ENCODE measurements at places on chromosomes 11 and 22.
A peak's percentile ranks its signal among the peaks of the same experiment; 100 is the strongest.

GRCh38 chr11:85913513-85913912, 58.3 kb downstream of the CCDC83 start:
- no peak for DNase-seq

DNA sequence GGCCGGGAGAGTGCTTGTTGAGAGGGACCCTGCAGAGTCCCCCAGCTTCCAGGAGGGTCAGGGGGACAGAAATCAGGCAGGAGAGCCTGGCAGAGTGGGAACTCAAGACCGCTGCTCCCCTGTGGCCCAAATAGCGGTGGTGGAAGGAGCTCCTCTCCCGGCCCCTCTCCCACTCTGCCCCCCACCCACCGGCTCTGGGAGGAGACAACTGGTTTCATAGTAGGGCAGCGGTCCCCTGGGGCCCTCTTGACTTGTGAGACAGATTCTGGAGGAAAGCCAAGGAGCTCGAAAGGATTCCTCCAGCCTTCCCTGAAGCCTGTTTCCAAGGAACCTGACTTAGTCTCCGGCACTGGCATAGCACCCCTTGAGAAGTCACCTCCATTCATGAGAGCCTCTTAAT, 10.1 kb downstream of the PKNOX2 start:
- no peak for DNase-seq

GRCh38 chr11:76807206-76807875, 24.2 kb downstream of the TSKU start:
- peak; percentile 59 for DNase-seq

DNA sequence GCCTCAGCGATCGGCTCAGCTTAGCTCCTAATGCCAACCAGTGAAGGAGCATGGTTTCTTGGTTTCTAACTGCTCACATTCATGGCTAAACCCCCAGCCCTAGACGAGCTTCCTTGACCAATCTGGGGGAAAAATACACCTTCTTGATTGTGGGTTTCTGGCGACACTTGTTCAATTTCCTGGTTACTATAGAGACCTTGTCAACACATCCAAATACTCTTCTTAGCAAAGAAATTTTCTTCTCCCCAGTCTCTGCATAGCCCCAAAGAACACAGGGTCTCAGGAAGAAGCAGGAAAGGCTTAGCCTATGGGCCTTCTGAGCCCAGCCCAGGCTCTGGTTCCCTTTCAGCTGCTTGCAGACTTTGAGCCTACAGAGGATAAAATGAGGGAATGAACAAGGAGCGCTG, 88.5 kb upstream of the SYT13 start:
- no peak for DNase-seq

- DNase-seq: no peak
Measured at GRCh38 chr22:40116496-40117200, 61.1 kb upstream of the TNRC6B start.

DNA sequence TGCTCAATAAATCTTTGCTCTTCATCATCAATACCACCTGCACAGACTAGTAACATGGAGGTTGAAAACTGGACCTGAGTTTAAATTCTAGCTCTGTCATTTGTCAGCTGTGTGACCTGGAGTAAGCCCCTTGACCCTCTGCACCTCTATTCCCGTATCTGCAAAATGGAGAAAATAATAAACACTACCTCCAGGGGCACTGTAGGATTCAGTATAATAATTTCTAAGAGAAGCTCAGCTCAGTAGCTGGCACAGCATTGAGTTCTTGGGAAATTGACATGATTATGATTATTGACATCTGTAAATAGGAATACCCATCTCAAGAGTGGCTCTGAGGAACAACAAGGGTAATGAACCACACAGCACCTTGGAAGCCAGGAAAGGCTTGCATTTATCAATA, 78.4 kb downstream of the MN1 start:
- no peak for DNase-seq

GRCh38 chr11:43837879-43838278, 42.8 kb upstream of the ALKBH3 start:
- DNase-seq: no peak

DNA sequence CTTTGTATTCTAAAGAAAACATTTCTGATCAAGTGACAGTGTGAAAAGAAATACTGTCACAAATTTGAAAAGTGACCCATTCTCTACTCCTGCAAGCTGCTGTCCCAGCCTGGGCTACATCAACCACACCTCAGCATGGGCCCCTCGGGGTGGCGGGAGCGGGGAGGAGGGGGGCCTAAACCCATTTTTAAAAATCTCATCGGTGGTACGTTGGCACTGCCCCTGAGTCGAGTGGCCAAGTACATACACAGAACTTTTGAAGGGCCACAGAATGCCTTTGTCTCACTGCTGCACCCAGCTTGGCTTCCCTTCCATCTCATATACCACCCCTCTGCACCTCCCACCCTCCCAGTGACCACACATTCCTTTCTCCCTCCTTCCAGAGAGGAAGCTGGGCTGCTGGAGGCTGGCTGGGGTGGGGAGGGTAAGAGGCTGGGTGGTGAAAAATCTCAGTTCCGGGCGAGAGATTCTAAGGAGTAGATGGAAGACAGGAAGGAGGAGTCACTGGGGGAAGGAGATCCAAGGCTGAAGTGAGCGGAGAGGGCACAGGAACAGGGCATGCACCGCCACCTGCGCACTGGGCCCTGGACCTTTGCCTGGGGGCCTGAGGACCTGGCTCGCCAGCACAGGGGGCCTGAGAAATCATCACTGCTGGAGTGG, 21.1 kb downstream of the FXYD6 start:
- no peak for DNase-seq

GRCh38 chr11:91174734-91175133, 951.9 kb upstream of the CHORDC1 start:
- no peak for DNase-seq

GRCh38 chr11:24390762-24391161, 106.1 kb upstream of the LUZP2 start:
- DNase-seq: no peak

DNA sequence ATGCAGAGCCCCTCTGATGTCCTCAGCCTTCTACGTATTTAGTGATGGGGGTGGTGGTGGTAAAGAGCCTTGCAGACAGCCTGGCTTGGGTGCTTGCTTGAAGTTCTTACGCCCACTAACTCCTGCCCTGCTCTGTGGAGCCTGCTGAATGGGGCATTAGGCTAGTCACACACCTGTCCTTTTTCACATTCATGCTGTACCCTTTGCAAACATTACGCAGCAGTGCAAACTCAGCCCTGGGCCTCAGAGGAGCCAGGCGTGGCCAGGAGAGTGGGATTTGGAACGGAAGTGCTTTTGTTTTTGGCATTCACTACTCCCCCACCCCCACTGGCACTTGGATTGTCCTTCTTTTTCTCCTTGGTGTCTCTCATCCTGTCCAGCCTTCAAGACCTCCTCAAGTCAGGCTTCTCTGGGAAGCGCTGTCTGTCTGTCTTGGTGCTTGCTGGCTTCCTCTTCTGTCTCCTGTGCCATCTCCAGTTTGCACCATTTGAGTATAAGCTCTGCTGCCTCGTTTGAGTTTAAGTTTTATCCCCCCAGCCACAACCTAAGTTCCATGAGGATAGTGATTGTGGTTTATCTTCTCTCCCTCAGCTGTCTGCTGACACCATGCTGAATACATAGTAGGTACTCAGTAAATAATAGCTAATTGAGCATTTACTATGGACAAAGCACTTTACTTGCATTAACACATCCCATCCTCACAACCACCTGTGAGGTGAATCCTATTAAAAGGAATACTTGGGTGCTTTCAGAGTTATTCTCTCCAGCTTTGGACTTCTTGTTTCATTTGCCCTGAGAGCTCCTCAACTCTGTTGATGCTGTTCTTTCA, 26.7 kb downstream of the ZBTB16 start:
- DNase-seq: no peak

- no peak for DNase-seq
Measured at GRCh38 chr11:69005183-69005630, 7.8 kb downstream of the MRGPRF start.

DNA sequence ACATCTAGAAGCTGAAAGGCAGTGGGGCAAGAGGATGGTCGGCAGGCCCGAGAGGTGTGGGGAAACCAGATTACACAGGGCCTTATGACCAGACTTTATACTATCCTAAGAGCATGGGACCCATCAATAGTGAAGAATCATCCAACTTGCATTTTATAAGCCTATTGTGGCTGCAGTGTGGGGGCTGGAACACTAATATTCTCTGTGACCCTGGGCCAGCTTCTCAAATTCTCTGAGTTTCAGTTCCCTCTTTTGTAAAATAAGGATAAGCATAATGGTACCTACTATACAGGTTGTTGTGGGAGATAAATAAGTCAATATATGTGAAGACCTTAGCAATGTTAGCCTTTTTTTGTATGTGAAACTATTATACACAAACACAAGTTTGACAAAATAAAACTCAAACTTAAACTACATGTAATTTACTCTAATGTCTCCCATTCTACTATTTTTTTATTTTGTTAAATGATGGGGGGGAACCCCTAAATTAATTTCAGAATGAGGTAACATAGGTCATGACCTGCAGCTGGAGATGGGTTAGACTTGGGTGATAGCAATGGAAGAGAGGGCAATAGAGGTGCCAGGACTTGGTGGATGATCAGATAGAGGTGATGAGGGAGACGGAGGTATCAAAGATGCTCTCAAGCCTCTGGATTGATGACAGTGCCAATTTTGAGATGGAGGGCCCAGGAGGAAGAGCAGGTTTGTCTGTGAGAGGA, 30.1 kb downstream of the SMCO4 start:
- no peak for DNase-seq

DNA sequence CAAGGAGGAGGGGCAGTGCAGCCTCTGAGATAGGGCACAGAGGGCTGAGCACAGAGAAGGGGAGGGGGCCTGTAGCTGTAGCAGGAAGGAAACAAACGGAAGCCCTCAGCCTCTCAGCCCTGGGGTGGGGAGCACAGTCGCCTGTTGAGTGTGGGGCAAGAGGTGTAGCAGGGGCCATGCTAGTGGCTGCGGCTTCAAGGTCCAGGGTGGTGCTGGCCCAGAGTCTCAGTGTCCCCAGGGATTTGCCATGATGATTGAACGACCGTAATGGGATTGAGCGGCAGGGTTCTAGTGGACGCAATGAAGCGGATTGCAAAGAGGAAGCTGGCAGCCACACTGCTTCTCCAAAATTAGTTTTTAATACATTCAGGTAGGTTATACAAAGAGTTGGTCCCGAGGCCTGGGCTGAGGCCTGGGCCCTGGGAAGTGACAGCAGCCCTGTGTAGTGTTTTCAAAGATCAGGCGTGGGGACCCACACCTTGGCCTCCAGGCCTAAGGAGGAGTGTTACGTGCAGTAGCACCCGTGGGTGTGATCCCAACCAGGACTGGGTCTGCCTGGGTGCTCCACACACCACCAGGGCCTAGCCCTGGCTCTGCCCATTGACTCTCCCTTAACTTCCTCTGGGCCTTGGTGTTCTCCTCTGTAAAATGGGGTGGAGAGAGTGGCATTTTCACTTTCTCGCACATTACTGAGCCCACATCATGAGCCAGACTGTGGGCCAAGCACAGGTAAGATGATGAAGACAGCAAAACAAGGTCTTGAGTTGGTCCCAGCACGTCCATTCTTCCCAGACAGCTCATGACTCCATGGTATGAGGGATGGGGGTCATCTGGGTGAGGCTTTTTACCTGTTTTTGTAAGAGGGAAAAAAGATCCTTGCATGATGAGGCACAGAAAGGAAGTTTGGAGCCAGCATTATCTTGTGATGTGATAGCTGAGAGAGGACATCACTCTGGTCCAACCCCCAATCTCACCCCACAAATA, 13.1 kb downstream of the LRRC32 start:
- no peak for DNase-seq

GRCh38 chr11:22340235-22340634, 2.1 kb downstream of the SLC17A6 start:
- DNase-seq: no peak

- DNase-seq: no peak
Measured at GRCh38 chr11:99275521-99275920, 254.8 kb downstream of the CNTN5 start.

GRCh38 chr11:44943118-44943517, 7.6 kb downstream of the TP53I11 start:
- DNase-seq: peak; percentile 26

- DNase-seq: no peak
Measured at GRCh38 chr11:2377511-2378443, 667 bp downstream of the CD81 start.

GRCh38 chr11:104968355-104968855, at the start of gene CASP4:
Gene CASP4, minus strand, starts transcription at chr11:104968574. Its CDS starts 49 bp downstream, at chr11:104968525.
- no peak for DNase-seq

GRCh38 chr11:96622026-96622634, 232.3 kb downstream of the JRKL start:
- DNase-seq: no peak

DNA sequence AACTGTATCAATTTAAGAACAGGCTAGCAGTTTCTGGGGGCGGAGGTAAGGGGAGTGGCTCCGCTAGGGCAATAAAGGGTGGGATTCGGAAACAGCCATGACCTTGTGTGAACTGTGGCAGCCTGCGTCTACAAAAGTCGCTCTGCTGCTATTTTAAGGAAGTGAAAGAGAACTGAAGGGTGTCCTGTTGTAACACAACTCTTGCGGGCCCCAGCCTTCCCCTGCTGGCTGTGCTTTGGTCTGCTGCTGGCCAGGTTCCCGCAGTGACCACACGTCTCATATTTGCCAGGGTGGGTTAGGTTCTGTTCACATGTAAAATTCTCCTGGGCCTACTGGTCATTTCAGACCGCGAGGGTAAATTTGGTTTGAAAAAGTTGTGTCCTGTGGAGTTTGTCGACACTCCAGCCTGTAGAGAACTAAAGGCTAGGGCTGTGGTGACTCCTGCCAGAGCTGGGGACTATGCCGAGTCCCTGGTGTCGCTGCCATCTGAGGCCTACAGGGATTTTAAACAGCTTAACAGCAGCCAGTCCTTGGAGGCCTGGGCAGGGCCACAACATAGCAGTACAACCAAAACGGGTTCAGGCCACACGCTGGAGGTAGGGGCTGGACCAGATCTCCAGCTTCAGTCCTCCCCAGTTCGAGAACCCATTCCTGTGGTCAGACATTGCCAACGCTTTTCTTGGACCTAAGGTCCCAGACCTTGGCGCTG, 1.1 kb upstream of the PPFIBP2 start:
- no peak for DNase-seq

- no peak for DNase-seq
Measured at GRCh38 chr11:66857927-66858185, 992 bp downstream of the LRFN4 start.

GRCh38 chr11:19243613-19244012, 2.9 kb upstream of the E2F8 start:
- DNase-seq: no peak

GRCh38 chr22:39431821-39432251, 25.0 kb upstream of the MGAT3 start:
- no peak for DNase-seq

GRCh38 chr11:64382586-64382985, 23.6 kb downstream of the RPS6KA4 start:
- DNase-seq: no peak

- DNase-seq: no peak
Measured at GRCh38 chr11:27084518-27084917, 43.9 kb downstream of the BBOX1 start.

- DNase-seq: peak; percentile 18
Measured at GRCh38 chr11:46367244-46367915, 14.1 kb upstream of the MDK start.
